Stimulated activated naive CD8-positive, alpha-beta T cell treated with anti-CD3 and anti-CD28 coated beads, Interleukin-15, amount 100 ng/mL, for 72 hours (primary cell): ENCODE measurements at places on chromosomes 12 and 14.

- no peak for DNase-seq
Measured at GRCh38 chr12:20757-21156, 45.8 kb upstream of the IQSEC3 start.

DNA sequence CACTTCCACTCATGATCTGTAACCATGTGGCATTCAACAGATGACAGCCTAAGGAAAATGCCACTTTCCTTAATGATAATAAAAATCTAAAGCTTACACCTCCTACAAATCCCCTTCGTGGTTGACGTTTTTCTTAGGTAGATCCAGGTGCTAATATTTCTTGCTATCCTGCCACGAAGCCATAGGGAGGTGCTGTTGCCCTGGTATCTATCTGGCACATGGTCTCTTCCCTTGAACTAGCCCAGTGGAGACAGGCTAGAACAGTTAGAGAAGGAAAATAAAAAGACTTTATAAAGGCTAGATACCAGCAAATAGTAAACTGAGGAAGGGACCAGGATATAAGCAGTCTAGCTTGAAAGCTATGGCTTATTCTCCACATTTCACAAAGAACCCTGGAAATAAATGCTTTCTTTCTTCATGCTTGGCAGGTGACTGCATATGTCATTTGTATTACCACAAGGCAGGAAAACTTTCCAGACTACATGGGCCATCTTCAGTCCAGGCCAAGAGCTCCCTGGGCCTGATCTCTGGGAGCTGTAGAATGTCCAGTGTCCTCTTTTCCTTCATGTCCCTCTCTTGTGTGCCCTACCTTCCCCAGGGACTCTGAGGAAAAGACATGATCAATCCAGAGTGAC, 15.3 kb downstream of the SPIC start:
- peak; percentile 1 for DNase-seq

GRCh38 chr12:31267966-31268365, 58.0 kb downstream of the SINHCAF start:
- no peak for DNase-seq

DNA sequence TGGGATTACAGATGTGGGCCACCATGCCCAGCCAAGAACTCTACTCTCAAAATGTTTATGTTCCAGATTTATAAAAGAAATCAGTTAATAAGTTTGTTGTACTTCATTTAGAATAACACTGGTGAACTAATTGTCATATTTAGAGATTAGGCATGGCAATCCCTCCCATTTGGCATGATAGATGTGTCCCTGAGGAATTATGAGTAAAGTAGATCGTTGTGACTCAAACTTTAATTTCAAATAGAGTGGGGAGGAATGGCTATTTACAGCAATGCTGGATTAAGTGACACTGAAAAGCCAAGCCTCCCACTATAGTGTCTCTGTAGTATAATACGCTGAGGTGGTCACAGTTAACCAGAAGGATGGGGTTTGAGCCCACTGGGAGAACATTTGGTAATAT, 39.3 kb upstream of the RTRAF start:
- DNase-seq = no peak

GRCh38 chr12:64672925-64673409, 62.7 kb downstream of the RASSF3 start:
- no peak for DNase-seq

- DNase-seq = no peak
Measured at GRCh38 chr14:52000019-52000582, 10.8 kb downstream of the RTRAF start.

DNA sequence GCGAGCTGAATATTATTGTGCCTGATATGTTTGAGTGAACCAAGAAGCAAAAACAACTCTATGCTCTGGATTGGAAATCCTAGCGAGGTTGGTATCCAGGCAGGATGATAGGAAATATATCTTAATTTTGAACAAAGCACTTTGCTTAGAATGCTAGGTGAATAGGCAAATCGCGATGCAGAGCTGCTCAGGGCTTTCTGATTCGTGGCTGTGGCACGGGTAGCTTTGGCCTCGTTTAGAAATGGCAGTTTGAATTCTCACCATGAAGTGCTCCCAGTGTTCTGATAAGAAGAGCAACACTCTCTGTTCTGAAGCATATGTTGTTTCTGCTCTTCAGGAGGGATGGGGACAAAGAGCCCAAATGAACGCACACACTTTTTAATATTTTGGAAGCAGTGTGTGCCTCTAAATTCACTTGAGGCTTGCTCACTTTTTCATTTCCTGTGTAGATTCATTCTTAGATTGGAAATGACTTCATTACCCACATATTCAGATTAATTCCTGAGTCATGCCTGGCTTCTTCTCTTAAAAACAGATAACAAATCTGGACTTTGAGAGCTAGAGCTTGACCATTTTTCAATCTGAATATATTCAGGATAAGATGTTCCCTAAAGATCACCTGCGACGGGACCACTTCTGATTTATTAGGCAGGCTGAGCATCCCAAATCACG, 200.9 kb downstream of the RPAP3 start:
- DNase-seq = no peak

DNA sequence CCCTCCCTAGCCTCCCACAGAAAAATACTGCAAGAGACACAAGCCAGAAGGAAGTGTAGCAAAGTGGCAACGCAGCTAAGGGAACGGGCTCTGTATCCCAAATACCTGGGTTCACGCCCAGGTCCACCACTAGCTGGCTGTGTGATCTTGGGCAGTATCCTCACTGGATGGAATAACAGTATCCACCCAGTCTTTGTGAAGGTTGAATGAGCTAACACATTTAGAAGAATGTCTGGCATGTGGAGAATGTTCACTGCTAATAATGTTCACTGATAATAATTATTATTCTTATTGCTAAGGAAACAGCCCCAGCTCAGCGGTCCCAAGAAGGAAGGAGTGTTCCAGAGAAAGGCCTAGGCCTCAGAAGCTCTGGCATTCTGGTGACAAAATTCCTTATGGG, 70.9 kb downstream of the VWF start:
- DNase-seq = no peak

DNA sequence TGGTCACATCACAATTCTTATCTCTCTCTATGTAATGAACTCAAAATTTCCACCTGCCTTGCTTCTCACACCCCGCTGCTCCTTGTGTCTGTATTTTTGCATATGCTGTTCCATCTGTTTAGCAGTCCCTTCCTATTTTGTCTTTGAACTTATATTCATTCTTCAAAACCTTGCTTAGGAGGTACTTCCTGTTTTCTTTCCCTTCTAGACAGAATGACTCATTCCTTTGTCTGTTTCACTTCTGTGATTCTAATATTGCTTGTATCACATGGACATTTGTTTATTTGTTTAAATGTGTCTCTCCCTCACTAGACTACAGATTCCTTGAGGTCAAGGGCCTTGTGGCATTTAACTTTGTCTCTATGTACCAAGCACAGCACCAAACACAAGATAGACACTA, 424.2 kb downstream of the ETNK1 start:
- no peak for DNase-seq

- DNase-seq = no peak
Measured at GRCh38 chr12:47935184-47935583, 28.2 kb upstream of the TMEM106C start.

DNA sequence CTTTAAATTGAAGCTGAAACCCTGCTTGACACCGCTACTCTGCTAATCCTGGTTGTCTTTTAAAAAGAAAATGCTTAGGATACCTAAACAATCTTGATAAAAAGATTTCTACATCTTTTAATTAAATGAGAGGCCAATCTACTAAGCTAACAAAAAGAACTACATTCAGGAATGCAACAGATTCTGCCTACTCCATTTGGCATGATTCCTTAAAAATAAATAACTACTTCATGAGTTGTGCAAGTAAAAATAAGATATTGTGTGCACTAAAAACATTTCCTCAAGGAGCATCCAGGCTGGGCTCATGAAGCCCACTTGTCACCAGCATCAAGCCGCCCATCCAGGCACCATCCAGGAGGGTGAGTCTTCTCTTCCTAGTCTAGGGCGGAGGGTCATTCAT, 197.5 kb downstream of the PAX9 start:
- DNase-seq = no peak

GRCh38 chr14:71452987-71453386, 479.2 kb upstream of the RGS6 start:
- DNase-seq = no peak

DNA sequence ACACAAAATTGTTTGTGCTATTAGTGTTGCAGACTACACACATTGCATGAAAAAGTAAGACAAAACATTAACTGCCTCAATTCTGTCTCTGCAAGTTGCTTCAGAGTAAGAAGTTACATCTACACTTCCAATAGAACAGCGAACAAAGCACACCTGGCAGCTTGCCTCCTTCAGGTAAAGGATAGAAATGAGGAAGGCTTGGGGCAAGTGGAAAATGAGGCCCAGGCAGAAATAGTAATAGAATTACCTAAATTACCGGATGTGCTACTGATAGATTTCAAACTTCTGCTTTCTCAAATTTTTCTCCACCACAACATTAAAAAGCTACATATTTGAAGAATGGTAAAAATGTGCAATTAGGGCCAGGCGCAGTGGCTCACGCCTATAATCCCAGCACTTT, 37.7 kb downstream of the CCDC175 start:
- no peak for DNase-seq

- DNase-seq = no peak
Measured at GRCh38 chr14:23168246-23168645, 15.2 kb downstream of the SLC7A8 start.

DNA sequence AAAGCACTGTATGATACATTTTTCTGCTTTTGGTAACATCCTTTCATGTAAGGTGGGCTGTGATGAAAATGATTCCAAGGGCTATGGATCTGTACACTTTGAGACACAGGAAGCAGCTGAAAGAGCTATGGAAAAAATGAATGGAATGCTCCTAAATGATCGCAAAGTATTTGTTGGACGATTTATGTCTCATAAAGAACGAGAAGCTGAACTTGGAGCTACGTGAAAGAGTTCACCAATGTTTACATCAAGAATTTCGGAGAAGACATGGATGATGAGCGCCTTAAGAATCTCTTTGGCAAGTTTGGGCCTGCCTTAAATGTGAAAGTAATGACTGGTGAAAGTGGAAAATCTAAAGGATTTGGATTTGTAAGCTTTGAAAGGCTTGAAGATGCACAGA, 22.1 kb upstream of the SRGAP1 start:
- DNase-seq = no peak

DNA sequence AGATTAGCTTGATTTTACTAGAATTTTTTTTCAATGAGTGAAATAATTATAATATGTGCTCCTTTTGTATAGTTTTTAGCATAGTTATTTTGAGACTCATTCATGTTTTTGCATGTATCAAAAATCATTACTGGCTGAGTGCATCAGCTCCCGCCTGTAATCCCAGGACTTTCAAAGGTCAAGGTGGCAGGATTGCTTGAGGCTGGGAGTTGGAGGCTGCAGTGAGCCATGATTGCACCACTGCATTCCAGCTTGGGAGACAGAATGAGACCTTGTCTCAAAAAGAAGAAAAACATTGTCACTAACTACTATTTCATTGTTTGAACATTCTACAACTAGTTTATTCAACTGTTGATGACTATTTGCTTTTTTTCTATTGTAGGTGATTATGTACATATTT, 802.7 kb downstream of the SLC16A7 start:
- no peak for DNase-seq

DNA sequence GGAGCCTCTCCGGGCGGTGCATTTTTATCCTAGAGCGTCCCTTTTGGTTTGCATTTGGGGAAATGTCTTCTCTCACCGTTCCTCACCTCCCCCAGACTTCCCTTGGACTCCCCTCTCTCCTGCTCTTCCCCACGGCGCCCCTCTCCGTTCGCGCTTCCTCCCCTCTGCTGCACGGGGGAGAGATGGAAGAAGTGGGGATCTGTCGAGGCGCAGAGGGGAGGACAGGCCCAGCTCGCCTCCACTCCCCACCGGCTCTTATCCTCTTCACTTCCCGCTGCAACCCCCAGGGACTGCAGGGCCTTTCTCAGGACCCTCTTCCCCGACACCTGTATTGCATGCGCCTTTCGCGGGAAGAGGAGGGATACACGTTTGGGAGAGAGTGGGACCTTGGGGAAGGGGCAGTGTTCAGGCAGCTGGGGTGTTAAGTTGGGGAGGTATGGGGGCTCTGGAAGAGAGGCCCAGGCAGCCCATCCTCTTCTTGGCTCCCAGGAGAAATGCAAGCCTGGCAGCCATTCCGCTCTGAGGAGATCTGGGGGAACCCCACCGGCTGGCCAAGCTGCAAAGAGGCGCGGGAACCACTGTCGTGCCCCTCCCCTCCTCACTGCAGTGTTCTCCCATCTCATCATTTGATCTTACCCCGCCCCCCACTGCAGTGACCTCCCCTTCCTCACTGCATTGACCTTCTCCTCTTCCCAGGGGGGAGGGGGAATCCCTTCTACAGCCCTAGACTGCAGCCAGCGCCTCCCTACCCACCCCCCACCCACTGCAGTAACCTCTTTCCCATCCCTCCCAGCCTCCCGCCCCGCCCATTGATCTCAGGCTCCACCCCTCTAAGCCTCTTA, 788 bp downstream of the ENO2 start:
- DNase-seq = no peak

DNA sequence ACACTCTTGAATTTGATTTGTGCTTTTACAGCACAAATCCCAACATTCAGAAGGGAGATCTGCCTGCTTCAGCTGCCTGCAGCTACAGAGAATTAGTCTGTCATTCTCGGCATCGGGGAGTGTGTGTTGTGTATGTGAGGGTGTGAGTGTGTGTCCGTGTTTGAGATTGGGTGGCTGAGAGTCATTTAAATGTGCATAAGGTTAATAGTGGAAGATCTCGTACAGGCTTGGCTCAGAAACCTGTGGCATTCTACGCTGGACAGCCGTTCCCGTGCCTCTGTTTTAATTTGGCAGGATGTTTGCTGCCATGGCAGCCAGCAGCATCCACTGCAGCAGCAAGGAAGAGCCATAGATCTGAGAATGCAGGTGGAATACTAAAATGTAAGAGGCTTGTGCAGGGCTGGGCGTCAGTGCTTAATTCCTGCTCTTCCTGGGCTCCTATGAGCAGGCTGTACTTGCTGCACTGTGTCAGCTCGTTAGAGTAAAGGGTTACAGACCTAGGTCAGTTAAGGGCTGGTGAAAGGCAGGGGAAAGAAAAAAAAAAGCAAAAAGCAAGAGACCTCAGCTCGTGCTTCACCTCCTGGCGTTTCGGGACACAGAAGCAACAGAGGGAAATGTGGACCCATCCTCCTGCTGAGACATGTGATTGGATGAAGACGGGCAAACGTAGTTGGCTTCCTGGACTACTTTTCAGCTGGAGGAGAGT, 205.4 kb downstream of the NAV3 start:
- no peak for DNase-seq

DNA sequence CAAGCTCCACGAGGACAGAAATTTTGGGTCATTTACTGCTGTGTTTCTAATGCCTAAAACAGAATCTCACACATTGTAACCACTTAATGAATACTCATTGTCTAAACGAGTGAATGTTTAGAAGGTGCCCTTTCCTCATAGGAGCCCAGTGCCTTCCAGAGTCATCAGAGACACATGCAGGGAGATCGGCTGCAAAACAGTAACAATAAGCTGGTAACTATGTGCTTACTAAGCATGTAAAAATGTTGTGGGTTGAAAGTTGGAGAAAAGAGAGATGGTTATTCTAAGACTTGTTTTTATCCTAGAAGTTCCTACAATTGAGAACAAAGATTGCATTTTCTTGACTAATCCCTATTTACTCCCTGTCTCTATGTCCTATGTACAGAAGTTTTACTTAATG, 7.4 kb downstream of the TESPA1 start:
- DNase-seq = no peak

GRCh38 chr12:43038991-43039390, 449.4 kb upstream of the PRICKLE1 start:
- DNase-seq = no peak
